Endothelial cell (in vitro differentiated cells): ENCODE measurements at places on chromosomes 2 and 18. TPM values are rescaled to one million over a fixed set of nuclear protein-coding genes. Genes with fewer than 3 reads are reported as not detected.

- peaks cover 2% of the 10 kb centered on the region for H3K27me3 ChIP-seq
- no peak overlapping the region for H3K4me3 ChIP-seq
- no peak overlapping the region for H3K27ac ChIP-seq
- no peak for DNase-seq
- no peaks in the 10 kb centered on the region for H3K36me3 ChIP-seq
Observed at GRCh38 chr18:29531746-29532145, 1354.8 kb upstream of the CDH2 start.

DNA sequence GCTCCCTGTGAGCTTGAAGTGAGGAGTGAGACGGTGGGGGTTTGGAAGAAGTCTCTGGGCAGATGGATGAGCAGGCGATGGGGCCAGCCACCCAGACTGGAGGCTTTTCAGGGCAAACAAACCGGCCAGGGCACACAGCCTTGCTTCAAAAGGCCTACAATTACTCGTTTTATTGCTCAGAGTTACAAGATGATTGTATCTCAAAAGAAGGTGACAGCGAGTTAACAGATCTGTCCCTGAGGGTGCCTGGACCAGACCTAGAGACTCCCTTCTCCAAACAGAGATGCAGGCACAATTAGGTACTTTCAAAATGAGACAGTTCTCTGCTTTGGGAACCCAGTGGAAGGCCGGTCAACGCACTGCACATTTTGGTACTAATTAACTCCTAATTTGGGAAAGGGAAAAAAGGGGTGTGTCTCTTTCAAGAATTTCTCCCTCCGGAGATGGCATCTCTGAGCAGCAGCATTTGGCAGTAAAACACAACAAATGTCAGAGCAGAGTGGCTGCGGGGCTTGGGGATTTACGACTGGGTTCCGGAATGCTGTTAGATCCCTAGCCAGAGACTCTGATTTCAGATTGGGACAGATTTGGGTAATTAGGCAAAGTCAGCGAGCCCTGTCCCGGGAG, 226.7 kb downstream of the TTC32 start:
- H3K4me3 ChIP-seq: no peak overlapping the region
- no peak for DNase-seq
- peaks cover 2% of the 10 kb centered on the region for H3K27me3 ChIP-seq

DNA sequence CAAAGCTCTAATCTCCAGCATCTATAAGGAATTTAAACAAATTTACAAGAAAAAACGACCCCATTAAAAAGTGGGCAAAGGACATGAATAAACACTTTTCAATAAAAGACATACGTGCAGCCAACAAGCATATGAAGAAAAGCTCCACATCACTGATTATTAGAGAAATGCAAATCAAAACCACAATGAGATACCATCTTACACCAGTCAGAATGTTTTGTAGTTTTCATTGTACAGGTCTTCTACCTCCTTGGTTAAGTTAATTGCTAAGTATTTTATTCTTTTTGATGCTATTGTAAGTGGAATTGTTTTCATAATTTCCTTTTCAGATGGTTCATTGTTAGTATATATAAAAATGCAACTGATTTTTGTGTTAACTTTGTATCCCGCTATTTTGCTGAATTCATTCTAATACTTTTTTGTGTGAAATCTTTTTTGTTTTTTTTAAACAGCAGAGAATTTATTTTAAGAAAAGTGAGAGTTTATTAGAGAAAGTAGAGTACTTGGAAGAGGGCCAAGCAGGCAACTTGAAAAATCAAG, 40.7 kb downstream of the SLC39A10 start:
- no peak for DNase-seq
- H3K27ac ChIP-seq: no peak overlapping the region

DNA sequence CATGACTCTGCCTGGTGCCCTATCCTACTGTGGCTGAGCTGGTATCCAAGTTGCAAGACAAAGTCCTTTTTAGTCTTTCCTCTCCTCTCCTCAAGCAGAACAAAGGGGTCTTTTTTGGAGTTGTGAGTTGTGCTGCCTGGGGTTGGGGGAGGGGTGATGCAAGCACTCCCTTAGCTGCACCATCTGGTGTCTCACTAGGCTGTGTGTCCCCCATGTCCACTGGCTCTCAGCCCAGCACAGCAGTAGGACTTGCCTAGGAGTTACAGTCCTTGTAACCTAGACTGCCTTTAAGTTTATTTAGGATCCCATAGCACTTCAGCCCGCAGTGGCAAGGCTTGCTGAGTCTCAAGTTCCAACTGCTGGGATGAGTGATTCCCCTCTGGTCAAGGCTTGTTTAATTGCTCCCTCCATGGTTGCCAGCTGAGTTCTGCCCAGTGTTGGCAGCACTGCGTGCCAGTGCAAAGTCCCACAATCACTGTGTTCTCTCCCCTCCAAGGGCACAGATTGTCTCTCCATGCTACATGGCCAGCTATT, 13.2 kb upstream of the ILKAP start:
- no peaks in the 10 kb centered on the region for H3K36me3 ChIP-seq
- no peaks in the 10 kb centered on the region for H3K4me1 ChIP-seq
- H3K27me3 ChIP-seq: no peaks in the 10 kb centered on the region

- H3K36me3 ChIP-seq: no peaks in the 10 kb centered on the region
- H3K27ac ChIP-seq: no peak overlapping the region
- peaks cover 1% of the 10 kb centered on the region for H3K27me3 ChIP-seq
Observed at GRCh38 chr18:9898792-9899549, 13.2 kb downstream of the TXNDC2 start.

DNA sequence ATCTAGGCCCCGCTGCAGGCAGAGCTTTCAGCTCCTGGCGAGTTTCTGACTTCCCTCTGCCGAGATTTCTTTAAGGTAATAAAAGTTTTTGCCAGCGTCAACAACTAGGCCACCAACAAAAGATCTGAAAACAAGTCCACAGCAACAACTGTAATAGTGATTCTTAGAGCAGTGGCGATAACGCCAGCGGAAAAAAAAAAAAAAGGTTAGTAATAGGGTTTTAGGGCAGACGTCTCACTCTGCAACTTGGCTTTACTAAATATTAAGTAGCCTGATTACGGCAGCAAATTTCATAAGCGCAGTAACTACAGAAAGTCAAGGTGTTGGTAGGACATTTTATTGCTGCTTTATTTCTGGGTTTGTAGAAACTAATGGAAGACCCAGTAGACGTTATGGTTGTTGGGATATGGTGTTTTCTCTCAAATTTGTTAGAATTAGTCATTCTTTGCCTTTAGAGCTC, 481 bp downstream of the SLC30A6 start:
- peak overlapping the region; percentile 93 for H3K27ac ChIP-seq
- H3K36me3 ChIP-seq: no peaks in the 10 kb centered on the region

DNA sequence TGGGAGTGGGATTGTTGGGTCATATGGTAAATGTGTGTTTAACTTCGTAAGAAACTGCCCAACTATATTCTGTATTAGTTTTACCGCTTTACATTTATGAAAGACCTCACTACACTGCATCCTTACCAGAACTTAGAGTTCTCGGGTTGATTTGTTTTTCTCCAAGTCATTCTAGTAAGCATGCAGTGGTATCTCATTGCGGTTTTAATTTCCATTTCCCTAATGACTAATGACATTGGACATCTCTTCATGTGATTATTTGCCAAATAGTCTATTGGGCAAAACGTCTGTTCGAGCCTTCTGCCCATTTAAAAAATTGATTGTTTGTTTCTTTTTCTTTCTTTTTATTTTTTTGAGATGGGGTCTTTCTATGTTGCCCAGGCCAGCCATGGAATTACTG, 6.8 kb downstream of the FBLN7 start:
- no peak overlapping the region for H3K27ac ChIP-seq
- peaks cover 11% of the 10 kb centered on the region for H3K27me3 ChIP-seq
- H3K4me1 ChIP-seq: peaks cover 4% of the 10 kb centered on the region
- DNase-seq: no peak

DNA sequence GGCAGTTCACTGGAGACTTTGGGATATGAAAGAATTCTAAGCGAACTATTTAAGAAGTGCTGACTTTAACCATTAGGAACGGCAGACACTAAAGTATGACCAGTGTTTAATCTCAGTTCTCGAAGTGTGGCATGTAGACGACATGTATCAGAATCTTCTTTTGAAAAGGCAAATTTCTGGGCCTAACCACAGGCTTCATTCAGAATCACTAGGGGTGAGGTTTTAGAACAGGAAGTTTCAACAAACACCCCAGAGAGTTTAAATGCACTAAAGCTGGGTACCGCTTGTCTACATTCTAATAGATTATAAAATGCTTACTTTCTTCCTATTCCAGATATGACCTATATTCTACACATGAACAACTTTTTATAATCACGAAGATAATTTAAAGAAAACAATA, 180.3 kb downstream of the ANKRD44 start:
- H3K4me3 ChIP-seq: no peak overlapping the region
- H3K27ac ChIP-seq: no peak overlapping the region
- no peaks in the 10 kb centered on the region for H3K36me3 ChIP-seq
- H3K4me1 ChIP-seq: no peaks in the 10 kb centered on the region
- DNase-seq: no peak
- H3K27me3 ChIP-seq: peaks cover 2% of the 10 kb centered on the region

The ANKRD44 gene
- total RNA-seq: 8.1 TPM

The NFATC1 gene
- 40.6 TPM for total RNA-seq

DNA sequence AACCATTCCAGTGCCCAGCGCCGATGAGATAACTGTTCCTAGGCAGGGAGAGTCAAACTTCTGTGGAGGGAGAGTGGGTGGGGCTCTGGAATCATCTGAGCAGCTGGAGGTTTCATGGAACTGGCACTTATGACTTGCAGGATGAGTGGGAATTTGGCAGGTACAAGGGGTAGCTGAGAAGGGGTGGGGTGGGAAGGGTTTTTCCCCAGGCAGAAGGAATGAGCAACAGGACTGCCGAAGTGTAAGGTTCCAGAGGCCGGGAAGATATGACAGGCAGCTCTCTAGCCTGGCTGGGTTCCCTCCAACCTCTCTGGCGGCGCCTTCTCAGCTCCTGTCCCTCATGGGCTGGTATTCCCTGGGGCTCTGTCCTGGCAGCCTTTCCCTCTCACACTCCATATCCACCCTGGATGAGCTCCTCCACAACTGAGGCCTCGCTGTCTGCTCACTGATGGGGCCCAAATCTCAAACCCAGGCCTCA, 2.5 kb upstream of the TET3 start:
- H3K4me1 ChIP-seq: peaks cover 39% of the 10 kb centered on the region
- peaks cover 11% of the 10 kb centered on the region for H3K36me3 ChIP-seq
- H3K4me3 ChIP-seq: no peak overlapping the region
- H3K27ac ChIP-seq: peak overlapping the region; percentile 41

The GATA6 gene
- 23.8 TPM for total RNA-seq

The HAAO gene
- 6.0 TPM for total RNA-seq

The ANKRD30B gene
- not detected for total RNA-seq

DNA sequence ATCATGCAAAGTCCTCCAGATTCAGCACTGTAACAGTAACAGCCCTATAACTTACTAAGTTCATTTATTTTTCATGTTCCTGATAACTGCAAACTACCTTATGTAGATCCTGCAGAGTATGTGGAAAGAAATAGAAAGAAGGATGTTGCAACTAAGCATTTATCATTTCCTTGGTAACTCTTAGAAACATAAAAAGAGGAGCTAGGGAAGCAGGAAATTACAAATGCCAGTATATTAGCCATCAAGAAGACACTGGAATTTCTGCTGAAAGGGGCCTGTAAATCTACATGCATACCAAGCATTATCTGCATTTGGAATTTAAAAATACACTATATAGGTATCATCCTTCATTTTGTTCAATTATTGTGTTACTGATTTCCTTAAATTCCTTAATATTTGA, 66.8 kb downstream of the PDE11A start:
- no peaks in the 10 kb centered on the region for H3K27me3 ChIP-seq
- no peak overlapping the region for H3K27ac ChIP-seq
- no peak overlapping the region for H3K4me3 ChIP-seq
- H3K4me1 ChIP-seq: no peaks in the 10 kb centered on the region

GRCh38 chr2:58137856-58138255, 91.2 kb downstream of the VRK2 start:
- peaks cover 2% of the 10 kb centered on the region for H3K27me3 ChIP-seq
- no peak overlapping the region for H3K27ac ChIP-seq
- H3K36me3 ChIP-seq: no peaks in the 10 kb centered on the region
- peaks cover 5% of the 10 kb centered on the region for H3K4me1 ChIP-seq

The SCYGR6 gene
- total RNA-seq: not detected

DNA sequence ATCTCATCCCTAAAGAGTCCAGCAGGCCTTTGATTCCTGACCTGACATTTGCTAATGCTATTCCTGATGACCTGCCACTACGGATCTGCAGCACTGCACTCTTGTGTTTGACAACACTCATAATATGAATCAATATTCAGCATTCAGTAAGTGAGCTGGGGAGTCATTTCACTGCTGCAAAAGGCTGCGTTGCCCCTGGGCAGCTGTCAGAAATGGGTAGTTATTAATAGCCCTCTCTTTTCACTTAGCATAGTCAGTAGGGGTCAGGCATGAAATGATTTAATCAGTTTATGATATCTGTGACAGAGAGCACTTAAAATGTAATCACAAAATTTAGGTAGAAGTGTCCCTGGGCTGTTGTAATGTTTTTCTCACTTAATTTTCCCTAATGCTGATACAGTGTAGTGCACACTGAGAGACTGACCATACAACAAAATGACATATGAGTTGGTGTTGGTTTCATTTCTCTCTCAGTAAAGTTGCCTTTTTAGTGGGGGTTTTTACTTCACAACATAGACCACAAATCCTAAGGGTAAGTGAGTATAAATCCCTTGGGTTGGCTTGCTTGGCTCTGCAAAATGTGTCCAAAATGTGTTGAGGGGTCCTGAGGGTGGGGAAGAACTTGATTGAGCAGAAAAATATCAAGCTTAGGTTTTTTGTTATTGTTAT, 184.8 kb downstream of the CAMKMT start:
- H3K4me1 ChIP-seq: peaks cover 5% of the 10 kb centered on the region
- DNase-seq: no peak
- no peak overlapping the region for H3K27ac ChIP-seq
- H3K36me3 ChIP-seq: no peaks in the 10 kb centered on the region

The PLCD4 gene
- total RNA-seq: 90.2 TPM

The LRRC30 gene
- total RNA-seq: not detected

The ST8SIA3 gene
- total RNA-seq: 0.64 TPM

The MYO3B gene
- 1.3 TPM for total RNA-seq

DNA sequence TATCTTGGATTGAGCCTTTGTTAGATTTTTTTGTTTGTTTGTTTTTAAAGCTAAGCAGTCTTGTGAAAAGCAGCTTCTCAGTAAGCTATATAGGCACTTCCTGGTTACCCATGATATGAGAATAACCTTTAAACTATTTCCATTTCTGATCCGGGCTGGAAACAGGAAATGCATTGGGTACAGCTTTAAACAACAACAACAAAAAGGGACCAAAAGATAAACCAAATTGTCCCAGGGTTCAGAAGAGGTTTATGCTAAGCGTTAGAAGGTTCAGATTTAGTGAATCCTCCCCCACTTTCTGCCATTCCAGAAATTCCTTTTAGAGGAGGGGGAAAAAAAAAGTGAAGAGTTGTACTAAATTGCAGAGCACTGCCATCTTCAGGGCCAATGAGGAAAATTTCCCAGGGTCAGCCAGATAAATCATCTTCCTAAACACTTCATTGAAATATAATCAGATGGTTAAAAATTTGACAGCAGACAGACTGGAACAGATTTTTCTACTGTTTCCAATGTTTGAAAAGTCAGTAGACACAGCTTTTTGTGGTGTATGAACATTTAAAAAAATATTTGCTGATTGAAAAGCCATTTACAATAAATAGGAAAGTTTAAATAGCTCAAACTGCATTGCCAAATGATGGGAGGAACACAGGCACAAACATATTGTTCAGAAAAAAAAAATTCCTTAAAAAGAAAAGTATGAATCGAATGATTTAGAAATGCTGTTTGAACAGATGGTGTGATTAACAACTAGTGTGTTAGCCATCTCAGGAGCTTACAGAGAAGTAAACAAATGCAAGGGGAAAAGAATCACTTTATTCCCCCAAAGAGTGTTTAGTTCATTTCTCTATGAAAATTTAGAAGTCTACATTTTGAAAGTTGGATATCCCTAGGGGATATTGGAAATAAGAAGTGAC, 189.9 kb upstream of the TANK start:
- peaks cover 2% of the 10 kb centered on the region for H3K4me1 ChIP-seq
- peak overlapping the region; percentile 98 for H3K27ac ChIP-seq
- peaks cover 3% of the 10 kb centered on the region for H3K27me3 ChIP-seq
- DNase-seq: peak; percentile 47
- peak overlapping the region; percentile 52 for H3K4me3 ChIP-seq
